ENCODE measurements at places on chromosomes 2 and 18.

- DNase-seq: peak; percentile 36
Measured at GRCh38 chr18:11251229-11251890, 102.0 kb upstream of the PIEZO2 start.

DNA sequence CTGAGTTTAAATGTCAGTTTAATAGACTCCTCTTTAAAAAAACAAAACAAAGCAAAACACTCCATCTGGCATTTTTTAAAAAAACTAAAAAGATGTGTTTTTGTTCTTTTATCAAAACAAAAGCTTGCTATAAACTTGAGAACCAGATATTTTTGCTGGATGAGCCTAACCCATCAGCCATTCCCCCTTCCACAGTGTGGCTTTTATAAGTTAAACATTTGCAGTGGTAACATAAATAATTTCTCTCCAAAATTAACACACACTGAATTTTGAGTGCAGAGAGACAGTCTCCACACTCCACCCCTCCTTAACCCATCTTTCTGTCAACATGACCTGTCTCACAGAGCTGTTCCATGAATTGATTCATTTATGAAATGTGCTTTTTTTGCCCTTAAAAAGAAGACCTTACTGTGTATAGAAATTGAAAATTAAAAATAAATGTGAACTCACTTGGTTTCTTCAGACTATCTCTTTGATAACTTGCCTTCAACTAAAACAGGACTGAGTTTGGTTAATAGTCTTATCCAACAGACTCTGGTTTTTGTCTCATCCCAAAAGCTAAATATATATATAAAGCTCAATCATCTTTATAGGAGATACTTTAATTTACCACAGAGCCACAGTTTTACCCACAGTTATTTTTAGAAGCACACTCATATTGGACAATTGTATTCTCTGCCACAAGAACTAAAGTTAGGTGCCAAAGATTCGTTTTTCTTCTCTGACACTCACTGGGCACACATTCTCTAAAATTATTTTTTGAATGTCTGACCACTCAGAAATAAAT, 64.8 kb upstream of the STK39 start:
- no peak for DNase-seq

- peak; percentile 31 for DNase-seq
Measured at GRCh38 chr18:22563164-22563583, 145.5 kb upstream of the CTAGE1 start.

- no peak for DNase-seq
Measured at GRCh38 chr2:105597011-105597805, 147.5 kb upstream of the NCK2 start.

GRCh38 chr2:57575700-57576268, 470.8 kb upstream of the VRK2 start:
- no peak for DNase-seq

DNA sequence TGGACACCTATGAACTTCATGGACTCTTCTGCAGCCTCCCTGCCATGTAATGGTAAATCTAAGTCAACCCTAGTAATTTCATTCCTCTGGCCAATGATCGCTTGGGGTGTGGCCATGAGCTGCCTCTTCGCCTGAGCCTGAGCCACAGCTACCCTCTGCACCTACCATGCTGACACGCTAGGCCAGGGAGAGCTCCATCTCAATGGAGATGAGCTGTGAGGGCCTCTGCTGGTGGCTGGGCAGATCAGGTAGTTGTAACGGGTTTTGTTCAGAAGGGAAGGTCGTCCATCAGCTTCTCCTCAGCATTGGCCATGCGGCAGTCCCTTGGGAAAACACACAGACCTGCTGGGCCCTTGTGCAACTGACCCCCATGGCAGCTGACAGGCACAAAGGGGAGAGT, 24.4 kb downstream of the MPHOSPH10 start:
- DNase-seq: no peak

DNA sequence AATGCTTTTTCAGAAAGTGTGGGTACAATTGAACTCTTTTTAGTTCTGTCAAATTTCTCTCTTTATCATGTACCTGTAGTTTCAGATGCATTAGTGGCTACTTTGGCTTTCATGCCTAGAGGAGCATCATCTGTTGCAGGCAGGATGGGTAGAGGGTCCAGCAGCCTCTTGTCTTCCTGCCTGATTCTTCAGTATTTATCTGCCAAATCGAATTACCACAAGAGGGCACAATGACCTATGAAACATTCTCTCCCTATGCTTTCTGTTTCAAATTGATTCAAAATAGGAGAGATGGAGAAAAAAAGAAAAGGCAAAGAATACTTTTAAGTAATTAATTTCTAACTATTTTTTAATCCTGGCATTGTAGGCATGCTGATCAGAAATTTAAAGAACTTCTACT, 477.2 kb downstream of the TRIB2 start:
- peak; percentile 29 for DNase-seq

GRCh38 chr2:204842661-204843485, 297.6 kb downstream of the PARD3B start:
- no peak for DNase-seq

DNA sequence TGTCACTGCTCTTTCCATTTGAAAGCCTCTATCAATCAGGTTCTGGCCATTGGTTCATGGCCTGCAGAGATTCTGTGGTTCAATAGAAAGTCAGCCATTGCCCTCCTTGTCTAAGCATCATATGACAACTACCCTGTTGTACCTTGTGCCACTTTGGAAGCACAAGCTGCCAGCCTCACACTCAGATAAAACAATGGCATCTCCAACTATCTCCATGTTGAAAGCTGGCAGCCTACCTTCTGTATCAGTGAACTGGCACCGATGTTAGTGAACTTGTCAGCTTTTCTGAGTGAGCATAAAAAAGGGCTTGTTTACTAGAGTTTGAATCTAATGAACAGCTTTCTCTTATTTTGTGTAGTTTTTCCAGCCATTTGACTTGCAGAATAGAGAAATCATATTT, 203.3 kb upstream of the SESTD1 start:
- DNase-seq: no peak

DNA sequence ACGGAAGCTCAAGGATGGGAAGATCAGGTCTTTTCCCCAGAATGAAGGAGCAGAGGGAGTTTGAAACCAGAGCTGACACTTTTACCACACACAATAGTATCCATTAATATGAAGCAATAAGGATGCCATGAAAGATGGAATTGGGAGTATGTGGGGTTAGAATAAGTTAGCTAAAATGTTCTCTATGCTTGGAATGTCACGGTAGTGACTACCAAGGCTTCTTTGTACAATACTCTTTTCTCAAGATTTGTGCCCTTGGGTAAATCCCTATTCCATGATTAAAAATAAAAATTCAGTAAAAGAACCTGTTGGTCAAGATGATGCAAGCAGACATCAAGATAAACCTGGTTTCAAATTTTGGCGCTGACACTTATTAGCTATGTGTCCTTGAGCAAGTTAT, 75.0 kb downstream of the NRXN1 start:
- no peak for DNase-seq

DNA sequence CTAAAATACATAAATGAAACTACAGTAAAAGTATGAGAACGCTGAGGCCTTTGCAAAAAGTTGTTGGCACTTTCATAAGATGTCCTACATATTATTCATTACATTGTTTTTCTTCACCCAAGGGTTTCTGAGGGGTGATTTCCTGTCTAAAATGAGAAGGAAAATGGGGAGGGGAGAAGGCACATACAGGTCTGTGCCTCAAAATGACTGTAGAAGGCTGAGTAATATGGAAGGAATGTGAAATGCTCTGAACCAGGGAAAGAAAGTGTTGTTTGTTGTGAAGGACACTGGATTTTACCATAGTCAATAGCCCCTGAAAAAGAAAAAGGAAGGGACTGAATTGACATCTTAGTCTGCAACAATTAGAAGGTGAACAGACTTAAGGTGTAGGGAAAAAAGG, 99.5 kb upstream of the RNF152 start:
- no peak for DNase-seq

GRCh38 chr2:69683170-69683971, 39.8 kb upstream of the AAK1 start:
- DNase-seq: peak; percentile 70

- no peak for DNase-seq
Measured at GRCh38 chr2:65722028-65722778, 289.8 kb upstream of the SPRED2 start.

DNA sequence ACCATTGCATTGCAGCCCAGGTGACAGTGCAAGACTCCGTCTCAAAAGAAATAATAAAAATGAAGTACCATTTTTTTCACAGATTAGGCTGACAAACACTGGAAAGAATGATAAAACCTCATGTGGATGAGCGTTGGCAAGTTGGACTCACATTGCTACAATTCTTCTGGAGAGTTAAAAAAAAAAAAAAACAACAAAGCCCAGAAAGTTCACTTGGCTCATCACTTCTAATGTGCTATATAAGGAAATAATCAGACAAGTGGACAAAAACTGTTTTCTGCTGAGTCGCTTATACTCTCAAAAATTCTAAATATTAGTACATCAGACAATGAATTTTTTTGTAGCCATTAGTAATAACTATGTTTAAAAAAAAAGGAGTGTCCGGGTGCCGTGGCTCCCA, 38.4 kb downstream of the PKP4 start:
- no peak for DNase-seq

- DNase-seq: peak; percentile 98
Measured at GRCh38 chr2:12014088-12014960, 267.9 kb downstream of the LPIN1 start.

- no peak for DNase-seq
Measured at GRCh38 chr2:75003276-75003675, 44.8 kb downstream of the POLE4 start.

GRCh38 chr18:75290737-75291358, 80.3 kb downstream of the TSHZ1 start:
- no peak for DNase-seq

- peak; percentile 35 for DNase-seq
Measured at GRCh38 chr2:216034065-216034464, 20.7 kb upstream of the MREG start.

DNA sequence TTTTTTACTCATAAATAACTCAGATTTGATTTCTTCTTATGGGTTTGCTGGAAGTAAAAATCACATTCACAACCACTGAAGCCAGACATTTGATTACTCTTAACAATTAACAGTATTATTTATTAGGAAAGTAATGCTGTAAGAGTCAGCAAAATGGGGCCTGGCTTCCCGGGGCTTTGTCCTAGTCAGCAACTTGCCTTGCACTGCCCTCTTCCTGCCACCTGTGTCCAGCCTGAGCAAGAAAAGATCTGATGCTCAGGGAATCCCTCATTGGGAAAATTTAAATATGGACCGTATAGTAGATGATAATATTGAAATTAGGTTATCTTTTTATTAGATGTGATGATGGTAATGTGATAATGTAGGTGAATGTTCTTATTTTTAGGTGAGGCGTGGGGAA, 30.8 kb upstream of the ACYP2 start:
- DNase-seq: no peak

DNA sequence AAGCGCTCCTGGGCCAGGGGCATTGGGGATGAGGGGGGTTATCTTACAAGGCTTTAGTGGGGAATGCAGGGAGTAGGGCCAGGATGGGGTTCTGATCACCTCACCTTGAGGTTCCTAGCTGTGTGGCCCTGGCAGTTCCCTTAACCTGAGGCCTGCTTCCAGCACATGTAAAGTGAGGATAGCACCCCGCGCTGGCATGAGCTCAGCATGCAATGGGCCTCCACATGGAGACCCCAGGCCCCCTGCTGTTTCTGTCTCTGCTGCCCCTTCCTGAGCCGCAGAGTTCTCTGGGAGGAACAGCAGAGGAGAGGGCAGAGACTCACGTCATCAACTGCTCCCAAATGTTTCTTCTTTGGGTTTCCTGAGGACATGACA, 8.6 kb upstream of the TEX51 start:
- DNase-seq: no peak

DNA sequence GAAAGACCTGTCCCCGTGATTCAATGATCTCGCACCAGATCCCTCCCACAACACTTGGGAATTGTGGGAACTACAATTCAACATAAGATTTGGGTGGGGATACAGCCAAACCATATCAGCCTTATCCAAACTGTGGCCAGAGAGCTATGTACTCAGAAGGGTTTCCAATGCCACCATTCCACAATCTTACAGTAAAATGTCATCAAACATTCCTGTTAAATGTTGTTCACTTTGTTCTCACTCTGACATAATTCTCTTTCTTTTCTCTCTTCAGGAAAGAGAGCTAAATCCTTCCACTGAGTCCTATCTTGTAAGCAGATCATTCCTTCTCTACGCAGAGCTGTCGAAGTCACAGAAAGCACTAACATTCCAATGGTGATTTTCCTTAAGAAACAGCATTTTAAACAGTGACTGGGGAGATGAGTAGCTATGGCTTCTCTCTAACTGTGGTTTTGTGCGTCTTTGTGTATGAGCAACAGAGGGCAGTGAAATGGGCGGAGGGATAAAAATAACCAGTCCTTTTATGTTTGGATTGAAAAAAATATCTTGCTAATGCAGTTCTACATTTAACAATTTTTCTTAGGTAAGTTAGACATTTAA, 684.7 kb downstream of the EPHA4 start:
- DNase-seq: no peak

DNA sequence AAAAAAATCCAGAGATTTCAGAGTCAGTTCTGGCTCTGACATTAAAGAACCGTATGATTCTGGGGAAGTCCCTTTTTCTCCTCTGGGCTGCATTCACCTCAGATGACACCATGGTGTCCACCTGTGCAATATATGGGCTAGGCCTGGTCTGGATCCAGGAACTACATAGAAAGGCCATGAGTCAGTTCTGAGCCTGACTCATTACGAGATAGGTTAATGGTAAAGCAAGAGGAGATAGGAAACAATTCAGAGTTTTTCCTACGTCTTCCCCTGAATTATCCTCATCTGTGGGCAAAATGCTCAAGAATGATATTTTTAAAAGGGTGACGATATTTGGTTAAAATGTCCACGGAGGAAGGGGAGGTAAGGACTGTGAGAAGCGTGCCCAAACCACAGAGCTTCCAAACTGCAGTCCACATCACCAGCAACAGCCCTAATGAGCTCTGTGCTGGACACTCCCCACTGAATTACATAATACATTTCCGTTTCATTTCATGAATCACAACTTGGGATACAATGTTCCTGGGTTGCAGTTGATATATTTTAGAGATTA, 180.1 kb upstream of the OSR1 start:
- DNase-seq: peak; percentile 31

DNA sequence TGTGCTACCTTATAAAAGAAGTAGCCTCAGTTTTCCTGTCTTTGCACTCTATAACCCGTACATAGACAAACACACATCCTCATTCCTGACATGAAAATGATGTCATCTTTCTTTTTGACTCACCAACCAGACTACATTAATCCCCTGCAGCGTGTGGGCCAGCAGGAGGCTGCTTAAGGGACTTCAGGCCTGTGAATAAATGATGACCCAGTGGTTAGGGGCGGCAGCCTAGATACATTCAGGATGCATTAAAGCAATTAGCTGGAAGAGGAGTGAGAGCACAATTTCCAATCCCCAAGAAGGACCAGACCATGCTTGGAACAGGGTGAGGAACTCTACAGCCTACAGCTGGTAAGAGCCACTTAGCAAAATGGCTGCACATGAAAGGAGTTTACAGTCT, 57.3 kb upstream of the KLF7 start:
- peak; percentile 74 for DNase-seq
